ENCODE measurements at places on chromosomes 6 and 20.

DNA sequence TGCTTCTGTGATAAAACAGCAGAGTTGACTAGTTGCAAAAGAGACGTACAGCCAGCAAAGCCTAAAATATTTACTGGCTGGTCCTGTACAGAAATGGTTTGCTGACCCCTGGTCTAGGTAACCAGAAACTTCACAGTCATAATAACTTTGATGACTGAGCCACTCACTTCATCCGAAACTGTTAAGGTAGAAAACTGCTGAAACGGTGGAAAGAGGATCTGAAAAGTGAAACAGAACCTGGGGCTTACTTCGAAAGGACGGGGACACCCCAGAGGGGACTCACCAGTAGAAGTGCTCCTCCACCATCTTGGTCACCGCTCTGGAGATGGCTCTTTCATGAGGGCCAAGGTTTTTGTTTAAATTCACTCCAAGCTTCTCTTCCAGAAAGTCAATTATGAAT is 16.4 kb downstream of the FAXC start:
- no peak for DNase-seq

- no peak for DNase-seq
These were observed 249.5 kb downstream of the ZFAND3 start for GRCh38 chr6:38068854-38069590.

- DNase-seq: no peak
These were observed 46.6 kb downstream of the CLIC5 start for GRCh38 chr6:45969026-45969425.

- DNase-seq: no peak
These were observed 37.7 kb downstream of the C6orf132 start for GRCh38 chr6:42104804-42105125.

GRCh38 chr6:163600331-163600730 is 185.8 kb downstream of the QKI start:
- no peak for DNase-seq

DNA sequence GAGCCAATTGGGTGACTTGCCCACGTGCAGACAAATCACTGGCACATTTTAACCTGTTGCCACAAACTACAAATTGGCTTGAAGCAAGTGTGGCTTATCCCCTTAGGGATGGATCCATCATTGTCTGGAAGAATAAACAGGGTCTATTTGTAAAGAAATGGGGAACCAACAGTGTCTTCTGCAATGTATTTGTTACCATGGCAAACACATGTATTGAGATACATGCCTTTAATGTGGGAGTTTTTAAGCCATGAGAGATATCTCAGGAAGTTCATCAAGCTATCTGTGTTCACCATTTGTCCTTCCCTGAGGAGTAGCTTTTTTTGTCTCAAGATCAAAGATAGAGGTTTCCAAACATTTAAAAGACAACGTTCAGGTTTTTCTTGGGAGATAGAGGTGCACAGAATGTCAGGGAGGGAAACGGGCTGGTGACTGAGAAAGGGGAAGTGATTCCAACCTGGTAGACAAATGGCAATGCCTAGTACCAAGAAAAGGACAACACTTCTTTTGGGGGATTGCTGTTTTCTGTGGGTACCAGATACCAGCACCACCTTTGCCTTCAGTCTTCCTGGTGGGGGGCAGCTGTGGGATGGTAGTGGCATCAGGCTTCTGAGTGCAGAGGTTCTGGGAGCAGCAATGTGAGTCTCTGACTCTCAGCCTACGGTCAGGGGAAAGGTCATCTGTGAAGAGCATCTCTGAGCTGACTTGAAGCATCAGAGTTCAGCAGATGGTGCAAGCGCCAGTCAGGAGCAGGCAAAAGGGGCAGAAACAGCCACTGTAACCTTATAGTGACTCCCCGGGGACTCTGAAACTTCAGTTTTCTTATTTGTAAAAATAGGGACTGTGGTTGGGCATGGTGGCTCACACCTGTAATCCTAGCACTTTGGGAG is 20.1 kb upstream of the BCAS1 start:
- no peak for DNase-seq

DNA sequence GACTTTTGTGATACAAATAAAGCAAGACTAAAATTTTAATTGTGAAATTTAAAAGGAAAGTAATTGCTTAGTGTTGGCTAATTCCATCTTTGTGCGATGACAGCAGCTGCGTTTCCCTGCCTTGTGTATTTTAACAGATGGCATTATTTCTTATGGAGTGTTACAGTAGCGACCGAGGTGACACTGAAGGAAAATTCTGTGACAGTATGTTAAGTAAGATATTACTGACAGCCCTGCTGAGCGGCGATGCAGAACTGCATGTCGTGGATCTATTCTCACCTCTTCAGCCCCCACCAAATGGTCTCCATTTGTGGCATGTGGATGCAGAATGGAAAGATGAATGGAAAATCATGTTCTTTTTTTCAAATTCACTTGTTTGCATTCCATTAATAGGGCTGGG is 289.4 kb downstream of the RNF144B start:
- DNase-seq: no peak

DNA sequence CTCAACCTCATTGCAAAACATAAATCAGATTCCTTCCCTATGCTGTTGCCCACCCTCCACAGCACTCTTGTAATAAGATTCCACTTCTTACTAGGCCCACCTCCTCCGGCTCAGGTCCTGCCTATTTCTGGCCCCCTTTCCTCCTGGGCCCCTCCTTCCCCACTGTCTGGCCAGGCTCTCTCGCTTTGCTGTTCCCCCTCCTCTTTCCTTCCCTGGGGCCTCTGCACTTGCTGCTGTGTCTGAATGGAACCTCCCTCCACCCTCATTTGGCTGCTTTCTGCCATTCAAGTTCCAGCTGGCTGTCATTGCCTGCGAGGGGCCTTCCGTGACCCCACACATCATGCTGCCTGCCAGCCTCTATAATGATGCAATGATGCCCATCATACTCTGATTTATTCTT is 38.9 kb downstream of the ARHGAP40 start:
- no peak for DNase-seq

DNA sequence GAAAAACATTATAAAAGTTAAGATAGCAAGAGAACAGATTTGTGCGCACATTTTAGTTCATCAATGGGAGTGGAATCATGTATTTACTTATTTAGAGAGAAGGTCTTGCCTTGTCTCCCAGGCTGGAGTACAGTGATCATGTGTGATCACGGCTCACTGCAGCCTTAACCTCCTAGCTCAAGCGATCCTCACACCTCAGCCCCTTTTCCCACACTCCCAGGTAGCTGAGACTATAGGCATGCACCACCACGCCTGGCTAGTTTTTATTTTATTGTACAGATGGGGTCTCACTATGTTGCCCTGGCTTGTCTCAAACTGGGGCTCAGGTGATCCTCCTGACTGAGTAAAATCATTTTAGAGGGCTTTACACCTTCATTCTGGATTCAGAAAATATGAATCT is 72.3 kb upstream of the ADGRF1 start:
- DNase-seq: no peak

DNA sequence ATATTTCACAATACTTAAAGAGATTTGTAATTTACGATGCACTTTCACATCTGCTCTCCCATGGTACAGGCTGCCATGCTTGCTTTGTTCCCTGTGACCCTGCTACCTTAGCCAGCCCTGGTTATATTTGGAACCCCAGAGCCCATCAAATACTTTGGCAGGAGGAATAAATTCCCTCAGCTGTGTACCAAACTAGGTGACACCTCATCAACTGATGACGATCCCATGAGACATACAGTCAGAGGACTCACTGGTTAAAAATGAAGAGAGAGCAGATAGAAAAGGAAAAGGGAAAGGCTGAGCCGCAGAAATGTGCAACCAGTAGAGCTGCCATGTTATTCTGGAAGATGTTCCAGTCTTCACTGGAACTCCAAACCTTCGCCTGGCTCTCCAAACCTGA is 120.0 kb downstream of the SIM1 start:
- no peak for DNase-seq

- DNase-seq: no peak
These were observed 42.0 kb upstream of the TMEM244 start for GRCh38 chr6:129903082-129903481.

- no peak for DNase-seq
These were observed 43.2 kb downstream of the STK35 start for GRCh38 chr20:2144850-2145249.

All from naive thymus-derived CD4-positive, alpha-beta T cell (primary cell).